Sigmoid colon (tissue), 7 donors: ENCODE measurements at places on chromosomes 7 and 10. TPM values are rescaled to one million over a fixed set of nuclear protein-coding genes. Genes with fewer than 3 reads are reported as not detected.

NUTM2E gene
- total RNA-seq: not detected

ANKRD61 gene
- not detected for total RNA-seq

SCRN1 gene
- 48.2 TPM for total RNA-seq

HOXA7 gene
- 7.8 TPM for total RNA-seq

- peak; percentile 26 for DNase-seq
Measured at GRCh38 chr7:155962191-155962967, 150.1 kb upstream of the SHH start.

DNA sequence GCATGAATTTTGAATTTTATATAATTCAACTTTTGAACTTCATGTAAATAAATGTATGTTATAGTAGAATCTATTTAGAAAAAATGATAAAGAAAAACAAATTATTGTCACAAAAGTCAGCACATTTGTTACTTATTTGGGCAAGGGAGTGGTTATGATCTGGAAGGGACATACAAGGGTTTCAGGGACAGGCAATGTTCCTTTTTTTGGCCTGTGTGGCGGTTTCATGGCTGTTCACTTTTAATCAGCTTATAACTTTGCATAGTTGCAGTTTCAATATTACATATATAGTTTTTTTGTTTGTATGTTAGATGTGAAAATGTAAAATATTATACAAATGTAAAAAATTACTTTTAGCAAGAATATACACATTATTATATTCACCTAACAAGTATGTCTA, 256.2 kb downstream of the PCLO start:
- DNase-seq: no peak

DNA sequence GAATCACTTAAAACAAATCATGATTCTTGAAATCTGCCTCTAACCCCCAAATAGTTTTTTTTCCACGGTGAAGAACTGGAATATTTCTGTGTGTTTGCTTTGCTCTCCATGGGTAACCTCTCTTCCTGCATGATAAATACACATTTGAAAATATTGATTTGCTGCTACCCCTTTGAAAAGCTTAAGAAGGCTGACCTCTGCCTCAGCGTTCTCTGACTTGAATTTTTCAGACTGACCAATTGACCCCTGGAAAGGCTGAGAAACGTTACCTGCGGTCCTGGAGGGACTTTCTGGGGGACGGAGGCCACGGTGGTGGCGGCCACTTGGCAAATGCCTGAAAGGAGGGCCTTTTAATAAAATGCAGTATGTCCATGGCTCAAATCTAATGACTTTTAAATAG, 520.2 kb downstream of the LRMDA start:
- no peak for DNase-seq
